ENCODE measurements at places on chromosomes 13 and 19. TPM values are rescaled to one million over a fixed set of nuclear protein-coding genes. Genes with fewer than 3 reads are reported as not detected.

- DNase-seq, result peak; percentile 95
These were observed at the start of gene ZNF429 for GRCh38 chr19:21505459-21506451. ZNF429 (plus strand) TSS chr19:21505602; CDS start chr19:21505772, 170 bp downstream.

DNA sequence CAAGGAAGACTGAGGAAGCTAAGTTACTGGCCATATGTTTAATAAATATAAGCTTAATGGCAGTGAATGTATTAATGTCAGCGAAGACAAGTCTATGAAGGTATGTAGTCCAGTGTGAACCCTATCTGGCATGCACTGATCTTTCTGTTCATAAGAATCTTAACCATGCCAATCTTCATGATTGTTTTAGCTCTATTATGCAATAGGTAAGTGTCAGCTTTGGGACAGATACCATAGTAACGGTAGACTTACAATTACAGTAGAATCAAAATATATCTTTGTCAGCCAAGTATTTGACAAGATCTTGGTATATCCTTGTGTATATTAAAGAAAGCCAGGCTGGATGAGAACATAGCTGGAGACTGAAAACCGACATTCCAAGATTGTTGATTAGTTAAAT lies 428.5 kb downstream of the SPRY2 start:
- DNase-seq, result no peak

DNA sequence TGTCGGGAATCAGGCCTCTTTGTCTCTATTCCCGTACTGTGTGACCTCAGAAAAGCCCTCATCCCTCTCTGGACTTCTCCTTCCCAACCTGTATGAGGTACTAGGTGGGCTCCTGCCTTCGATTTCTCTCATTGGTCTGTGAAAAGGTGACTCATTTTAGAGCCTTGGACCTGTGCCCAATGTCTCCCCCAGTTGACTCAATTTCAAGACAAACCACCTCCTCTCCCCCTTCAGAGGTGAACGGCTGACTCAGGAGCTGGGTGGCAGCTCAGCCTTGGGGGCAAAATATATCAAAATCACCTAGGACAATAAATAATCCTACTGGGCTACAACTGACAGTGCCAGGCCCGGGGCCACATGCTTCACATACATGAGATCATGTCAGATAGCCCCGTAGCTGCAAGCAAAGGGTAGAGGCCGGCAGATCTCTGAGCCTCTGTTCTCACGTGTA lies 630 bp downstream of the COQ8B start:
- DNase-seq, result no peak

Gene ZNF420
- total RNA-seq, result 9.1 TPM

DNA sequence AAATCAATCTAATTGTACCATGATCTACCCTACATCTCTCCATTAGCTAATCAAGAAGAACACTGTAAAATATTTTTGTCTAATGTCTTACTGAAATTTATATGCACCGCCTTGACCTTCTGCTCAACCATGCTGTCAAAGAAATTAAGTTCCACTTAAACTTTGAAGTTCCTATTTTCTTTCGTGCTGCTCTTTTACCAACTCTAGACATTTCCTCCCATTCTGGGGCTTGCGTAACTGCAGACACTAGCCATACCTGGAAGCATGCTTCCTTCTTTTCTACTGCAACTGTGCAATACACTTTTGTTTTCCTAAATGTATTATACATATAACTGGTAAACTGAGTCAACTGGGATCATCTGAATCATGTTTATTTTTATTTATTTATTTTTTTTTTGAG lies 8.5 kb upstream of the UBE2L5 start:
- no peak for DNase-seq

Gene WDR62
- 23.6 TPM for total RNA-seq

- no peak for DNase-seq
These were observed 20.5 kb upstream of the C1QTNF9 start for GRCh38 chr13:24288870-24289269.

DNA sequence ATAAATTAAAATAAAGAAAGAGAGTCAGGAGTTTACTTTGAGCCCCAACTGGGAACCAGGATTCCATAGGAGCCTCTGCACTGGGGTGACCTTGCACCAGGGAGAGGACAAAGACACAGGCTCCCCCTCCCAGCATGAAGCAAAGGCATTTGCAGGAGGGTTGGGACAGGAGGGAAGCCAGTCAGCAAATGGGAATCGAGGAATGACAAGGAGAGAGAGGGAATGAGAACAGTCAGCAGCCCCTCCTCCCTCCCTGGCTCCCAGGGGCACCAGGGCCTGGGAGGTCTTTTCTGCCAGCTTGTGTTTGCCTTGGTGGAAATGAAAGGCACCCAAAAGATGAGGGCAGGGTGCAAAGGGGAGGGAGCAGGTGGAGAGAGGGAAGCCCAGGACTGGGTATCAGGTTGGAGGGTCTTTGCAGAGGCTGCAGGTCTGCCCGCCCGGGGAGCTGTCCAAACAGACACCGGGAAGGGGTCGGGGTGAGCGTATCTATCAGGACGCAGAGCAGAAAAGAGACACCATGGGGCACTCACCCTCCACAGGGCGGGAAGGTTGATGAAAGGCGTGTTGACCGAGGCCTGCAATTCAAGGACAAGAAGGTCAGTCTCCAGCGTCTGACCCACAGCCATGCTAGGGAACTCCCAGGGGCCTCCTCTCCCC lies 3.8 kb downstream of the SBSN start:
- no peak for DNase-seq

Gene MYPOP
- 3.5 TPM for total RNA-seq

Gene RFX2
- 4.1 TPM for total RNA-seq

DNA sequence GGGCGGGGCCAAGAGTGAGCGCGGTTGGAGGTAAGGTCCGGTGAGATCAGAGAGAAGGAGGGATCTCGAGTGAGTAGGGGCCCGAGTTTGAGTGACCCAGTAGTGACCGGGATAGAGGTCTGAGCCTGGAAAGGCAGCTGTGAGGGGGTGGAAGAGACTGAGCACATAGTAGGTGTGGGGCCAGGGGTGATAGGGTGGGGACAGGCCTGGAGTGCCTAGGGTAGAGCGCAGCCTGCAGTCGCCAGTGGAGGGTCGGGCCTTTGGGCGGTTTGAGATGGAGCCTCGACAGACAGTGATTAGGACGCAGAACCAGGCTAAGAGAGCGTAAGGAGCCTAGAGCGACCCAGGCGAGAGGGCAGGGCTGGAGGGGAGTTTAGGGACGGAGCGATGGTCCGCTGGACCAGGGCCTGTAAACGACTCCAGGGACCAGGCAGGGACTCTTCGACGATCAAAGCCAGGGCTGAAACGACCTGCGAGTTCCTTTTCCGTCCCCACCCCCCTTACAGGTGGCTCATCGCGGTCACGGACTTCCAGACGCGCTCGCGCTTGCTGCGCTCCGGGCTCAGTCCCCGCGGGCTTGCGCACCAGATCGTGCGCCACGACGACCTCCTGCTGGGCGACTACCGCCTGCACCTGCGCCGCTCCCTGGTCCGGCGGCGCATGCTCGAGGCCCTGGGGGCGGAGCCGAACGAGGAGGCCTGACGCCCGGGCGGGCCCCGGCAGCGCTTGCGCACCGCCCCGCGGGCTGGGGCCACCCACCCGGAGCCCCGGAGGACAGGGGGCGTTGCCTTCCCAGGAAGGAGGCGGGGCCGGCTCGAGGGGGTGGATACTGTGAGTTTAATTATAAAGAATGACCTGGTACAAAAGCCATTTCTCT lies 9.4 kb downstream of the C19orf81 start:
- DNase-seq, result no peak

Gene GFY
- total RNA-seq, result not detected

DNA sequence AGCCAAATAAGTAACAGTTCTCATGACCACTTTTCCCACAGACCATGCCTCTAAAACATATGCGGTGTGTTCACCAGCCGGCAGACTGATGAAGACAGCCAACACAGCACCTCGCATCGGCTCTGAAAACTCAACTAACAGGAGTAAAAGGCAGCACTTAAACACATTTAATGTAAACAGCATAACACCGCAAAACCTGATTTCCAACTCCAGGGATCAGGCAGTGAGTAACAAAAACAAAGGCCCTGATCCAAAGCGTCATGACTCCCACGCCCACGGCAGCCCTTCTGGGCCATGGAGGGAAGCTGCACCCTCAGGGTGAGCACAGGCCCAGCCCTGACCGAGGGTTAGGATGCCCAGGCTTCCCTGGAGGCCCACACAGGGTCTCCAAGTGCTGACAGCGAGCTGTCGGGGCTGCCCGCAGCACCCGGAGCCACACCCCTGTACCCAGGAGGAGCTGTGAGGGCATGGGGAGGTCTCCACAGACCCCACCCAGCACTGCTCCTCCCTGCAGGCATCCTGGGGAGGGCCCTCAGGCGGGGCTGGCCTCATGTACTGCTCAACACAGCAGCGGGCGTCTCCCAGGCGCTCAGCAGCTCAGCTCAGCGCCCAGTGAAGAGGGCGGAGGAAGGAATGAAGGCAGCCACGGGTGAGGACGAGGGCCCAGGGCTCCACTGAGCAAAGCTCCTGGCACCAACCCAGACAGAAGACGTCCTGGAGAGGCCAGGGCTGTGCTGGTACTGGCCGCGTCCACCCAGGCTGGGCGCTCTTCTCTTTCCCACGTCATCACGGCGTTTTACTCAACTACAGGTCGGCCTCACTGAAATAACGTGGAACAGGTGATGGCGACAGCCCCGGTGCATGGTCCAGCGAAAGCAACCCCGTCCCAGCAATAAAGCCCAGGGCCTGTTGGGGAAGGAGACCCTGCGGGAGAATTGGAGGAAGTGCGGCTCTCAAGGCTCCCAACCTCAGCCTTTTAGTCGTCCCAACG lies 53.7 kb downstream of the RASA3 start:
- DNase-seq, result peak; percentile 60

GRCh38 chr13:25422153-25422552 lies 50.4 kb downstream of the ATP8A2 start:
- DNase-seq, result no peak

Gene FCHO1
- 0.80 TPM for total RNA-seq

DNA sequence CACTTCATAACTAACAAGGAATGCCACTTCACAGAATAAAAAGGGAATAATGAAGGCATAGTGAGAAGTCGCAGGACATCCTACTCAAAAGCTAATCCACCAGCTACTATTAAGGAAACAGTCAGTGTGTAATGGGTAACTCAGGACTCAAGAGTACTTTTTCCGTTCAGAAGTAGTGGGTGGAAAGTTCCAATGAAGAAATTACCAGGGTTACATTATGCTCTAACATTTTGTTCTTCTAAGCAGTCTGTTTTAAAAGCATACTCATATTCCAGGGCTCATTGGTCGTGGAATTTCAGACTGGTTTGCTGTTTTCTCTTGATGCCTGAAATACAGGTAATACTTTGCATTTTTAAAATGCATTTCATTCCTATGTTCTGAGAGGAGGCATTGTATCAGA lies 222.4 kb upstream of the IRS2 start:
- DNase-seq, result no peak

Gene ZNF575
- total RNA-seq, result not detected

Gene GAMT
- 110 TPM for total RNA-seq

Gene CEACAM19
- 0.13 TPM for total RNA-seq

Measured in LHCN-M2 (cell line).